ENCODE measurements at places on chromosomes 4 and X.

DNA sequence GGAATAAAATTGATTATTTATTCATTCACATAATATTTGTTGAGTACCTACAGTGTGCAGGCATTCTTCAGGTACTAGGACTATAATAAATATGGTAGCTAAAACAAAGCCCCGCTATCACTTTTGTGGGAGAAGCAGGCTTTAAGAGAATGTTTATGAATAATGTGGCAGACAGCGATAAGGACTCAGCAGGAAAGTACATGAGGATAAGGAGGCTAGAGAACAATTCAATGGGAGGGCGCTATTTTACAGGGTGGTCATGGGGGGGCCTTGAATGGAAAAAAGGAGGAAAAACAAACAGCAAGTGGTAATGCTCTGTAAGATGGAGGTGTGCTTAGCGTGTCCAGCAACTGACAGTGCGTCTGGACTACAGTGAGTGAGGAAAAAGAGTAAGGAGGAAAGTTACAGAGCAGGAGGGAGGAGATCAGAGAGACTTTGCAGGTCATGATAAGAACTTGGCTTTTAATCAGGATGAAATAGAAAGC, 264.2 kb upstream of the ETNPPL start:
- DNase-seq = no peak

DNA sequence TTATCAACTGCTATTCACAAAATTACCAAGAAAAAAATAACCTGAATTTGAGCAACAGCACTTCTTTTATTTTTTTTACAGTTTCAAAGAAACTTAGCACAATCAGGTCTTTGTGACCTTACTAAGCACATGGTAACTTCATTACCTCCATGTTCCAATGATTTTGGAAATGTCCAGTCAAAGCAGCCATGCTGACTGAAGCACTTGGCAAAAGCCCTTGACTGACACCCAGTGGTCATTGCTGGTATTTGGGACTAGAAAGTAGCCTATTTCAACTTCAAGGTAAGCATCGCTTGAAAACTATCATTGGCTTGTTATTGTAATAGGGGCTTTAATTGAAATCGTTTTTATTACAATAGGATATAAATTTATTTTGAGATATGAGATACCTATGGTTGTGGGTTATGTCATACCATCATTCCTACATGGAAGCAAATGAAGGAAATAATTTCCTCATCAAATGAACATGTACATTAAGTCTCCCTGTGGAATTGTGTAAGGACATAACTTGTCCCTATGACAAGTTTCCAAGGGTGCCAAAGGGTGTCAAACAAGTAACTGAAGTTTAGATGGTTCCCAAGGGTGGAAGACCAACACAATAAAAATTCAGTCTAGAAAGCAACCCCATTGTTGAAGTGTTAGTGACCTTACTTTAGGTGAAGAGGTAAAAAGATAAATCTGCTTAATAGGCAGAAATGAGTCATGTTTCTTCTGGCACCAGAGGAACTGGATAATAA, 15.2 kb upstream of the ANXA10 start:
- DNase-seq = peak; percentile 34

- no peak for DNase-seq
Observed at GRCh38 chr4:26786916-26787315, 73.7 kb upstream of the STIM2 start.

DNA sequence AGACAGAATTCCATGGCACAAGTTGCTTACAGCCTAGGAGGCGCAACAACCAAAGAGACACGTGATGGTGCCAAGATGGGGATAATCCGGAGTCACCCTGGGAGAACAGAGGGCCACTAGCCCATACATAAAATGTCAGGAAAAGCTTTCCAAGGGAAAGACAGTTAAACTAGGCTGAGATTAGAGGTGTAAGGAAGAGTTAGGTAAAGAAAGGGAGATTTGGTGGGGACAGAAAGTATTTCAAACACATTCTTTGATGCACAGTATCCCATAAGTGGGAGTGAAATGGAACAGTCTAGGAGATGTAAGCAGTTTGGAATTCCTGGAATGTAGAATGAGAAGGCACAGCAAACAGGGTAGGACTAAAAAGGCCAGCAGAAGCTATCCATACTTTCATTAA, 860.9 kb upstream of the LCORL start:
- no peak for DNase-seq

GRCh38 chr4:154464654-154465053, 26.9 kb downstream of the DCHS2 start:
- DNase-seq = no peak

- no peak for DNase-seq
Observed at GRCh38 chr4:87390551-87390890, 467 bp downstream of the HSD17B11 start.

- no peak for DNase-seq
Observed at GRCh38 chr4:1745165-1745564, 23.8 kb downstream of the TACC3 start.

- DNase-seq = no peak
Observed at GRCh38 chrX:153926552-153926857, 441 bp upstream of the ARHGAP4 start.

DNA sequence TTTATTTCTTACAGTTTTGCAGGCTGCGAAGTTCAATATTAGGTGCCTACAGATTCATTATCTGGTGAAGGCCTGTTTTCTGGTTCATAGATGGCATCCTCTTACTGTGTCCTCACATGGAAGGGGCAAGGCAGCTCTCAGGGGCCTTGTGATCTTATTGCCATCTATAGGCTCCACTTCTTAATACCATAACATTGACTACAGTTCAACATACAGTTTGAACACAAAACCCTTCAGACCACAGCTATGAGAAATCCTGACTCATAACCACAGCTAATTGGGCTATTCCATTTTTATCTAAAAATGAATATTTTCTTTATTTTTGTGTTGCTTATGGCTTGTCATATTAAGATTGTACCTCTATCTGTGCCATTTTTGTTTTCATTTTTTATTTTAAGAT, 72.3 kb downstream of the STAG2 start:
- no peak for DNase-seq

DNA sequence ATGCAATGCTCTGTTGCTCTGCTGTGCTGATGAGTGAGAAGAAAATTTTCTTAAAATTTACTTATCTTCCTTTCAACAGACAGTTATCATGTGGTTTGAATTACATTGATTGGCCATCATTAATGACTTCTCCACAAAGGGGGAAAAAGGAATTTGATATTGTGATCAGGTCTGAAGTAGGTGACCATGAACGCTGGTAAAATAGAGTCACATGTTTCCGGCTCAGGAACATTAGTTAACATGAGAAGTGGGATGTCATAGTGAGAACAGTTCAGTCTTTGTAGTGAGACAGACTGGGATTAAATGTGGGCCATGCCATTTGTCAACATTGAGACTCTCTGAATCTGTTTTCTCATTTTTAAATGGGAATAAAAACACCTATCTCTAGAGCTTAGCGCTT, 50.6 kb downstream of the GBA3 start:
- no peak for DNase-seq

DNA sequence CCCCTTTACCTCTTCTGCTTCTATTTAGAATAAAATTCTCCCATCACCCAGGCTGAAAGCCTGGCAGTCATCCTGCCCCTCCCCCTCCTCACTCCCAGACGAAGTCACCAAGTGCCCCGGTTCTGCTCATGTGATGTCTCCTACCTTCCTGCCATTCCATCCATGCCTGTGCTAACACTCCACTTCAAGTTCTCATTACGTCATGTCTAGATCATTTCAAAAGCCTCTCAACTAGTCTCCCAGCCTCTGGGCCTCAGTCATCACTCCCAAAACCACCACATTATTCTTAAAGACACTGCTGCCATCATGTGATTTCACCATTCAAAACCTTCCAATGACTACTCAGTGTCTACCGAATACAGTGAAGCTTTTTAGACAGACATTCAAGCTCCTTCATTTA, 17.2 kb upstream of the HOPX start:
- DNase-seq = no peak

DNA sequence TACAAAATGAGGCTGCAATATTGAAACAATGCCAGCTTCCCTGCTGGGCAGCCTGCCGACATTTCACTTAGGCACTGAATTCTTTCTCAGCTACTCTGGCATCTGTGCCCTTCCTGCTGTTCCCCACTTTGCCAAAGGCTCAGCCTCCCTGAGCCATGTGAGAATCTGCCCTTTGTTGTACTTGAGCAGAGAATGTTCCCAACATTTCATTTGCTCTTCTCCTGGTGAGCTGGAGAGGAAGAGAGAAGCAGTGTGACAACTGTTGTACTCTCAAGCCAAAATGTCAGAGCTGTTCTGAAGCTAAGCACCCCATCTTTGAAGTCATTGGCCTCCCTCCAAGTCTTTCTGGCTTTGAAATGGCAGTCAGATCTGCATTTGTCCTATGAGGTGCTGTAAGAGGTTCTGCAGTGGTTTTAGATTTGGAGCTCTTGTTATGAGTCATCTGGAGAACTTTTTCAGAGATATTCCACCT, 32.5 kb downstream of the LANCL3 start:
- DNase-seq = no peak

DNA sequence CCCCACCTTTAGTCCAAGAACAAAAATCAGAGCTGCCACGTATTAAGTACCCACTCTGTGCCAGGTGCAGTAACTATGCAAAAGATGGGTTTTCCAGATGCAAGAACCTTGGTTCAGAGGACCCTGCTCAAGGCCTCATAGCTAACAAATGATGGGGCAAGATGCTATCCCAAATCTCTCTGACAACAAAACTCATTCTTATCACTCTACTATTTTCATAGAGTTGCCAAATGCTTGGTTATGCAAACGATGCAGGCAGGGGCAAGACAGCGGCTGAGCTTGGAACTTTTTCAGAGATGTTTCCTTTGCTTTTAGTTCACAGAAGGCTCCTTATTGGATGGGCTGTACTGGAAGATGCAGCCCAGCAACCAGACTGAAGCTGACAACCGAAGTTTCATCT, 30.5 kb downstream of the PKD2 start:
- DNase-seq = no peak

GRCh38 chr4:166414431-166414830, 541.4 kb downstream of the TLL1 start:
- no peak for DNase-seq

- no peak for DNase-seq
Observed at GRCh38 chr4:181908168-181908567, 335.0 kb upstream of the TENM3 start.

GRCh38 chrX:77446029-77446585, 1.1 kb upstream of the FGF16 start:
- no peak for DNase-seq

DNA sequence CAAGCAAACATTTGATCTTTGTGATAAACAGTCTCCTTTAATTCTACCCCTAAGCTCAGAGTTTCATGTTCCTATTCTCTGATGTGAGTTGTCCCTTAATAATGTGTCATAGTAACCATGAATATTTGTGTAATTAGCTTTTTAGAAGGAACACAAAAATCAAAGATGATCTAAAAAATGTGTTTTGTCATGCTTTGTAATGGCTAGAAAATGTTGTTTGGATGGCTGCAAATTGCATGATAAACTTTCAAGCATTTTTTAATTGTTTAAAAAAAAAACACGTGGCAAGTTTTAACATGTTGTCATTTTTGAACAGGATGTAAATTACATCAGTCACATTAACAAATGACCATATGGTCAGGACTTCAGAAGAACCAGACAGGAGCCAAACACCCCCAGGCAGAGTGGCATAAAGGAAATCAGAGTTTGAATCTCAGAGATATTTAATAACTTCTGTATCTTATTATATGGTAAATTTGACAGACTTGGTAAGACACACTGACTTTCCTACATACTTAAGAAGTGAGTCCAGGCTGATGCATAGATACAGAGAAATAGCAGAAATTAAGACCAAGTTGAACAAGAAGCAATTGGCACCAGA, 223.9 kb upstream of the VEGFC start:
- peak; percentile 81 for DNase-seq

DNA sequence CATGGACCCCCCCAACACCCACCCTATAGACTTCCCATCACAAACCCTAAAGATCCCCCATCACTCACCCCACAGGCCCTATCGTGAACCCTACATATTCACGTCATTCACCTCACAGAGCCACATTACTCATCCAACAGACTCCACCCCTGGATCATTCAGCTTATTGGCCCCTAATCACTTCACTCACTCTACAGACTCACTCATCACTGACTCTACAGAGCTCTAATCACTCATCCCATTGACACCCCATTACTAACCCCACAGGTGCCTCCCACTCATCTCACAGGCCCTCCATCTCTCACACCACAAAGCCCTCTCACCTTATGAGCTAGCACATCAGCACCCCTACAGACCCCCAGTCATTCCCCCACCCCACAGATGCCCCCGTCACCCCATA, 6.3 kb upstream of the TBC1D25 start:
- no peak for DNase-seq

DNA sequence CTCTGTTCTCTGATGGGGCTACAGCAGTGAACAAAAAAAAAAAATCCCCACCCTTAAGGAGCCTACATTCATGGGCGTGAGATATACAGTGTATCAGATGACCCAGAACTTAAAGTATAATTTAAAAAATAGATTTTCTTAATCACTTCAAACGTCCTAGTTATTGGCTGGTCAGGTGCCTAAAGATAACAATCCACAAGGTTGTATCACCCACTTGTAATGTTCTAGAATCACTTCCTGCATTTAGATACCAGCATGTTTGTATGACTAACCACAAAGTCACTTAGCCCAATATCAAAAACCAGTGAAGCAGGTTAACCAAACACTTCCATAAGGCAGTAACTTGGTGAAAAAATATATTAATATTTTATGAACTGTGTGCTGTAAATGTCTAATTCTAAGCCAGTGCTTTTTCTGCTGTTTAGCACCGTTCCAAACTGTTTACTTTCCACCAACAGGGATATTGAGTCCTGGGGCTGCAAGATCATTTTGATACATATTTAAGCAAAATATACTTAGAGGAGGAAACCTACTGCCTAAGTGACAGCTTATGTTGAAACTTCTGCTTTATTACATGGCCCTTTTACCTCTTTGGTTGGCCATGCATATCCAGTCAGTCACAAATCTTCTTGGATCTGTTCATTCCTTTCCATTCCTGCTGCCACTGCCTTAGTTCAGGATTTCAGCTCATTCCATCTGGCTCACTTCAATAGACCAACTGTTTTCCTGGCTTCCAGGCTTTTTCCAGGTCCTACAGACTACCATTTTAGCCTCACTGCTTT, 43.3 kb downstream of the CD40LG start:
- DNase-seq = no peak

- DNase-seq = no peak
Observed at GRCh38 chr4:68630371-68630770, 40.1 kb downstream of the UGT2B15 start.

DNA sequence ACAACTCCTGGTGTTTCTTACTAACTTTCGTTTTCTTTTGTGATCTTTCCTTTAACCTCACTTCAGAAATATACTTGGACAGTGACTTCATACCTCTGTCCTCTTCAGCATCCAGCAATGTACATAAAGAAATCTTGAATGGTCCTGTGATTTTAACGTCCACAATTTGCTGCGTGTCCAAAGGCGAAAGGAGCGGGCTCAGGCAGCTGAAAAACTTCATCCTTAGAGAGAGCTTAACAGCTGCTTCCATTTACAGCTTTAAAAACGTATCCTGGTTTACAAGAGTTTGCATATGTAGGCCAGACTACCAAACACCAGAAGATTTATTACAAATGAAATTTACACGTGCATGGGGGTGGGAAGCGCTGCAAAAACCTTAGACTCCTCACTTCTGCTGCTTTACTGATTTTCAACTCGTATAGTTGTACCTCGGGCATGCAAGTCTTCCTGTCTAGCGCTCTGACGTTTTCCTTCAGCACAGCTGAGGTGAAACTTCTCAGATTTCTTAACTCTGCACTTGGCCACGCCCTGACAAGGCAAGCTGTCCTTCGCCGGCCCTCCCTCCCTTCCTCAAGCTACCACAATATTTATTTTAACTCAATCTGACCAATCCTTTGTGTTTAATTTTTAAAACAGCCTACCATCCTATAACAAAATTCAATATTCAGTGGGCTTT, 406.4 kb downstream of the FAM47A start:
- no peak for DNase-seq
